ENCODE measurements at places on chromosomes 3 and 15. TPM values are rescaled to one million over a fixed set of nuclear protein-coding genes. Genes with fewer than 3 reads are reported as not detected.

Gene MELTF
- 12.7 TPM for total RNA-seq

Gene RSRC1
- total RNA-seq, result 32.7 TPM

Gene CCRL2
- not detected for total RNA-seq

Gene ISL2
- 0.69 TPM for total RNA-seq

Gene ANKRD63
- total RNA-seq, result not detected

Gene RCCD1
- 32.7 TPM for total RNA-seq

Gene ATP13A4
- total RNA-seq, result not detected

Gene SLC6A1
- total RNA-seq, result not detected

Gene THPO
- total RNA-seq, result not detected

Gene C3orf85
- not detected for total RNA-seq

Gene KY
- total RNA-seq, result under 0.01 TPM

Gene TM6SF1
- 2.0 TPM for total RNA-seq

Gene SRGAP3
- 0.51 TPM for total RNA-seq

Gene RBP2
- total RNA-seq, result not detected

Gene CCDC191
- 1.2 TPM for total RNA-seq

Gene CPNE9
- not detected for total RNA-seq

Gene CMC1
- total RNA-seq, result 17.0 TPM

Gene CFAP20DC
- total RNA-seq, result 4.9 TPM
